Left renal cortex interstitium (tissue), 4 donors: ENCODE measurements at places on chromosomes 1 and 21.

GRCh38 chr1:13781907-13782633 is 82.1 kb downstream of the PRDM2 start:
- no peak for DNase-seq

- DNase-seq: no peak
Measured at GRCh38 chr21:35236090-35236489, 187.0 kb upstream of the RUNX1 start.

GRCh38 chr1:230826166-230826875 is 42.0 kb downstream of the C1orf198 start:
- DNase-seq: no peak

GRCh38 chr1:76066394-76066793 is 8.2 kb upstream of the ST6GALNAC3 start:
- no peak for DNase-seq

- DNase-seq: no peak
Measured at GRCh38 chr1:234967121-234967520, 161.5 kb downstream of the TOMM20 start.

GRCh38 chr1:9395018-9395417 is 102.3 kb downstream of the SPSB1 start:
- no peak for DNase-seq

- no peak for DNase-seq
Measured at GRCh38 chr21:46121286-46122221, 23.6 kb downstream of the COL6A2 start.

DNA sequence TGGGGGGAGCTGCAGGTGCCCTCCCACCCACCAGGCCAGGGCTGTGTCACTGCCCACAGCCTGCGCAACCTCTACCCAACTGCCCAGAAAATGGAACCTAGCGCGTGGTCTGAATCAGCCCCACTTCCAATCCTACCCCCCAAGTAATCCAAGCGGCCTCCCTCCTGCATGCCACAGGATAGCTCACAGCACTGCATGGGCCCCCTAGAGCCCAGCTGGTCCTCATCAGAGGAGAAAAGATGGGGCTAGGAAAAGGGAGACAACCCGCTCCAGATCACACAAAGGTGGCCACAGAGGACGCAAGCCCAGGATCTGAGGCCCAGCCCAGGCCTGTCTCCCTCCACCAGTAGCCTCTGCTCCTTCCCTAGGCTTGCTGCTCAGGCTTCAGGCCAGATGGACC is 6.2 kb downstream of the ADGRB2 start:
- DNase-seq: no peak

GRCh38 chr1:118988186-118989005 is at the start of gene TBX15:
Gene TBX15, minus strand, starts transcription at chr1:118988343. Its CDS starts 548 bp downstream, at chr1:118987795.
- DNase-seq: no peak

DNA sequence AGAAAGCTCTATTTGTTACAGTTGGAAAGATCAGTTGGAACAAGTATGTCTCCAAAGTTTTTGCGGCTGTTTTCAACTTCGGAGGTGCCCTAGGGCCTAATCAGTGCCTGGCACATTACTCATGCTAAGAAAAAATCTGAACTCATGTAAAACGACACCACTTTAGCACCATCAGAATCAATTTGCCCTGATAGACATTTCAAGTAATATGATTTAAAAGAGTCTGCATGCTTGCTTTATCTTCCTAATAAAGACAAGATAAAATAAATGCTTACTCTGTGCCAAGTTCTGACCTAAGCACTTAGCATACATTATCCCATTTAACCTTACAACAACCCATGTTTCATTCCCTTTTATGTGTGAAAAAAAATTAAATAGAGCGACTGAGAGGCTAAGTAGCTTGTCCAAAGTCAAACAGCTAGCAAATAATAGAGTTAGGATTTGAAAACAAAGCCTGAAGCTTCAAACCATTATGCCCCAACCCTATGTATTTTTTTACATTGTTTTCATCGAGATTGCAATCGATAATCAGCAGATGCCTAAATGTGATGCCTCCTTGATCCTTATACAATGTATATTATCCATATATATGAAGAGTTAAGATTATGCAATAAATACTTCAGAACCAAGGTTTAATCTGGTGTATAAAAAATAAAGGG is 91.3 kb downstream of the DENND1B start:
- no peak for DNase-seq

- DNase-seq: no peak
Measured at GRCh38 chr1:176733661-176734060, 270.7 kb downstream of the PAPPA2 start.

DNA sequence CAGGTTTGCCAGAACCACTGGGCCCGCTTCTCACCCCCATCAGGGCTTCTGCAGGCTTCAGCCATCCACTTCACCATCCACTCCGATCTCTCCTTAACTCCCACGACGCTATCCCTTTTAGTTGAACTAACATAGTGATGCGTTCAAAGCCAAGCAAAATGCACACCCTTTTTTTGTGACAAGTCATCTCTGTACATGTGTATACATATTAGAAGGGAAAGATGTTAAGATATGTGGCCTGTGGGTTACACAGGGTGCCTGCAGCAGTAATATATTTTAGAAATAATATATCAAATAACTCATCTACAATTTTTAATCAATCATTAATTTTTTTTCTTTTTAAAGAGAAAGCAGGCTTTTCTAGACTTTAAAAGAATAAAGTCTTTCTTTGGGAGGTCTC is 114.6 kb downstream of the NBPF12 start:
- no peak for DNase-seq

DNA sequence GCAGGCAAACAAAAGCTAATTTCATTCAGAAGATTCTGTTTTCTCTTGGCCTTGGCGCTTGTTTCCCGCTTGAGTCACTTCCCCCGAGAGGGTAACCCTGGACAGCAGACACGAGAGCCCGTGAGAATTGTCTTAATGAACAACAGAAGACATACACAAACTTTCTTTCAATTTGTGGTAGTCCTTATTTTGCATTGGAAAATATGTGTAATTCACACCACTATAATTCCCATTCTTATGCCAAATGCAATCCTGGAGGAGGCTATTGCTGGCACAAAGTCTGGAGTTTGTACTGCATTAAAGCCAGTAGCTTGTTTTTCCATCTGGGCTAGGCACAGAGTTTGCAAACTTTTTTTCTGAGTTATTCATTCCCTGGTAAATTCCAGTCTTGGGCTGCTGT is 109.8 kb upstream of the IVNS1ABP start:
- no peak for DNase-seq

GRCh38 chr1:220430586-220430985 is 97.3 kb upstream of the MARK1 start:
- DNase-seq: no peak

DNA sequence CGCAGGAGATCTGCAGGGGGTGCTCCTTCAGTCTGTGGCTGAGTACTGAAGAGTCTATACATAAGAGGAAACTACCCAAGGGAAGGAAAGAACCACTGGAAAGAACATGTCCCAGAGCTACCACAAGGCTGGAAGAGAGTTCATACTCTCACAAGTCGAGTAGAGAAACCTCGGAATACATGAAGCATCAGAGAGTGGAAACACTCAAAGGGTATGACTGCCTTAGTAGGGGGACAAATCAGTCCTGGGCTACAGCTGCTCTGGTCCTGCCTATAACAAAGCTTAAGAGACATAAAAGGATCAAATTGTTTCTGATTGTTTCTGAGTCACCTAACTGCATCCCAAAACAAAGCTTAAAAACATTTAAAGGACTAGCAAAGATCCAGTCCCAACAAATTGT is 27.4 kb downstream of the TMEM50B start:
- DNase-seq: no peak

GRCh38 chr1:222375701-222376100 is 172.2 kb downstream of the HHIPL2 start:
- no peak for DNase-seq

DNA sequence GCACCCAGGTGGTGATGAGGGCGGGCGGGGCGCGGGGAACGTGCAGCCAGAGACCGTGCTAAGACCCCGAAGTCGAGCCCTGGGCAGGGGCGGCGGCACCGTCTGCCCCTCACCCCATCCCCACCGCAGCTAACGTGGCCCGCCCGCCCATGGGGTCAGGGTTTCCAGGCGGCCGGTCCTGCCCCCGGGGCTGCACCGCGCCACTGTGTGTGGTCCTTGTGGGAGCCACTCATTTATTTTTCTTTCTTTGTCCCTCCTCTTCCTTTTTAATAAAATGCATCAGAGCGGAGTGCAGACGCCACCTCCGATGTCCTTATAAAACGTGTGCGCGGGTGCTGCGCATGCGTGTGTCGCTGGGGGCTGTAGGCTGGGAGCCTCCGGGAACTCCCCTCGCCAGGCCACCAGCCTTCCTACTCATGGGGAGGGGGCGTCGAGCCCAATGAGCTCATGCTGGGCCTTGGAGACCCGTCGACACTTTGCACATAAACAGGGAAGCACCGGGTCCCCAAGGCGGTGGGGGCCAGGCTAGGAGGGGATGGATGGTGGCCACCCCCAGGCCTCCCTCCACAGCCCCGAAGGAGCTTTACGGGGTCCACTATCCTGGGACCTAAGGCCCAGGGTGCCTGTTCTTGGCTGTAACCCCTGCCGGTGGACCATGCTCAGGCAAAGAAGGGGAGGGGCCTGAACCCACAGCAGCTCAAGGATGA is 59.9 kb downstream of the WNT9A start:
- DNase-seq: no peak

DNA sequence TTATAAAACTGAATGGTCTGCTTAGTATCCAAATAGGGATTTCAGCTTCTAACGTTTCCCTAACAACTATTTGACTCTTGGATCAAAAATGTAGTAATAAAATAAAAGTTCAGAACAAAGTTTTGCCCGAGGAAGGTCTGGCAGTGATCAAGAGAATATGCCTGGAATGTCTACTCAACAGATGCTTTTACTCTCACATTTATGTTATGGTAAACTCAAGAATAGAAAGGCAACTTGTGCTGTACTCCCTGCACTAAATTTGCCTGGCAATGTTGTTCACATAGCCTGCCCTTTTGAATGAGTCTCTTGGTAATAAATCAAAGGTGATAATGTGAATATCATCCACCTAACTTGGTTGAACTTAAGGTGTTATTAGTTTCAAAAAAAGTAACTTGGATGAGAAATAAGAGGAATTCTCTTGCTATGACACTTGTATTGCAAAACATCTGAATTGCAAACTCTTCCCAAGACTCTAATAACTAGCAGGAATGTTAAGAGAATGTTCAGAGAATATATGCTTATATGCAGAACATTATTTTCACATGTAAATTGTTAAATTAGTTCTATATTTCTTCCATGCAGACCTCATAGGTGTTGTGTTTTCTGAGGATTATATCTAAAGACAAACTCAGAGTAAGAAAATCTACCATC is 215.8 kb downstream of the COL24A1 start:
- no peak for DNase-seq

- DNase-seq: no peak
Measured at GRCh38 chr1:172241540-172241939, 178.9 kb upstream of the C1orf105 start.
